ENCODE measurements at places on chromosomes 4 and X. TPM values are rescaled to one million over a fixed set of nuclear protein-coding genes. Genes with fewer than 3 reads are reported as not detected.

Gene MAGEB2
- total RNA-seq: not detected

DNA sequence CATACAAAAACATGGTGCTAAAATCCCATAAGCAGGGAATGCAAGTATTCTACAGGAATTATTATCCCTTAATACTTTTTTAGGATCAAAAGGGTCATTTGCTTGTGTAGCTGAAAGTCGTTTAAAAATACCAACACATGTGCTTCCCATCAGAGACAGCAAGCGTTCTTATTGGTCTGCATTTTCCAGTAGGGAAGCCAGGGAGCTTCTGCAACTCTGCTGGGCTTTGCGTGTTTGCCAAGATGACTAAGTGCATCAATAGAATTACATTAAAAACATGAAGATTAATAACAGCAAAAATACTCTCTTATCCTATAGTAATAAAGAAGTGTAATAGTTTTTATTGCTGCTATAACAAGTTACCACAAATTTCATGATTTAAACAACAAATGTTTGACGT, 111.2 kb downstream of the QDPR start:
- ATAC-seq: no peak

Gene DCAF12L1
- total RNA-seq: 0.29 TPM

Gene CSAG3
- not detected for total RNA-seq

- ATAC-seq: no peak
Observed at GRCh38 chr4:77073106-77073809, 2.5 kb downstream of the CCNI start.

DNA sequence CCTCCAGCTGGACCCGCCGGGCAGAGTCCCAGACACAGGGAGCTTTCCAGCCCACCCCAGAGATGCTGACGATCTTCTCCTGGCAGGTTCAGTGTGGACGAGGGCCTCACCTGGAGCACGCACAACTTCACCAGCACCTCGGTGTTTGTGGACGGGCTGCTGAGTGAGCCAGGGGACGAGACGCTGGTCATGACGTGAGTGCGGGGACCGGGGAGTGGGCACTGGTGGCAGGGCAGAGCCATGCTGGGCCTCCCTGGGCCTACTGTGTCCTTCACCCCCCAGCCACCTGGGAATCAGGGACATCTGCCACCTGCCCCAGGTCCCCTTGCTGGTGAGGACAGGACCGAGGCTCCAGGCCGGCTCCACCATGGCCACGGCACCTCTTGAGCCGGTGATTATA, 235.6 kb downstream of the AFAP1 start:
- no peak for ATAC-seq

DNA sequence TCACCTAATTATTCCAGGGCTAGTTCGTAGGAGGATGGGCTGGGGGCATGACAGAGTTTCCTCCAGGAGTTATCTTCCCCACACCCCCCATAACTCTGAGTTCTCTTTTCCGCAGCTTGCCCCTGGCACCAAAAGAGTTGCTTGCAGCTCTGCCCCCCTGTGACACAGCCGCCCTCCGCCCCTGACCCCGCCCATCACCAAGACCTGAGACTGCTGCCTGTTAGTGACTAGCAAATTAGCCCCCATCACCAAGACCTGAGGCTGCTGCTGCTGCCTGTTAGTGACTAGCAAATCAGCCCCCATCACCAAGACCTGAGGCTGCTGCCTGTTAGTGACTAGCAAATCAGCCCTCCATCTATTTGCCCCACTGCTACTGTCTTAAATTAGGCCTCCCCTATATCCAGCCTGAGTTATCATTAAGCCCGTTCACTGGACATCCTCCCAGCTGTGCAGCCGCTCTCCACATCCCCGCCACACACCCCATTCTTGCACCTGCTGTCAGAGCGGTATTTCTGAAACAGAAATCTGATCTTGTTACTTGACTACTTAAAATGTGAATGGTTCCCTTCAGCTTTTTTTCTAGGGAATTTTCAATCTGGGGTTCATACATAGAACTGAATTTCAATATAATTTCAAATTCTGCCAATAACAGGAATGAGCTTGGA, 1.5 kb upstream of the PAPSS1 start:
- ATAC-seq: no peak

DNA sequence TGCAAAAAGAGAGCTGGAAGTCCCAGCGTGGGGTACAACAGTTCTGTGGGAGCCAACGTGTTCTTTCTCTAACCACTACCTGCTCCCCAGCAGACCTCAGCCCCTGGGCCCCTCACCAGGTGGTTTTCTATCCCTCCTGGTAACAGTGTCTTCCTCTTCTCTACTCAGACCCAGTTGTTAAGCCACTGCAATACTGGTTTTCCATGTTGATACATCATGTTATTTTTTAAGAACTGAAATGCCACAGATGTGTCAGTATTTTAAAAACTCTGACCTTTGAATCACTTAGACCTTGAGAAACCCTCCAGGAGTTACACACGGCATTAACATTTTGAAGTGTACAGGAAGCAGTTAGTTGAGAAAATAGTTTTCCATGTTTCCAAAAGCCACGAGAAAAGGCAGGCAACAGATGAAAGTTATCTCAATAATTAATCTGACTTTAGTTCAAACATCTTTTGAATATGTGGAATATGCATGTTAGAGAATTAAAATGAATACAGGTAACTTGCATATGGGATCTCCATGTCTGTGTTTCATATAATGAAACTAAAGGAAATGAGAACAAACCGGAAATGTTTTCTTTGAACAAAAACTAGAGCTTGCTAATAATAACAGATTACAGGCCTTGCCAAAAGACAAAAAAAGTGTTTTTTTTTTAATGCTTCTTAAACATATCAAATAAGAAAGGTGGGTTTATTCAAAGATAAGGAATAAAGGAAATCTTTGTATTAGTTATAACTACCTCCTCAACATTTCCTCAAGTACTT, 108.8 kb downstream of the ZNF827 start:
- ATAC-seq: no peak

- ATAC-seq: no peak
Observed at GRCh38 chr4:125620066-125620860, 305.5 kb downstream of the FAT4 start.

GRCh38 chrX:66622209-66622608, 16.7 kb downstream of the EDA2R start:
- no peak for ATAC-seq

- ATAC-seq: no peak
Observed at GRCh38 chr4:140736669-140737343, 19.4 kb downstream of the TBC1D9 start.

DNA sequence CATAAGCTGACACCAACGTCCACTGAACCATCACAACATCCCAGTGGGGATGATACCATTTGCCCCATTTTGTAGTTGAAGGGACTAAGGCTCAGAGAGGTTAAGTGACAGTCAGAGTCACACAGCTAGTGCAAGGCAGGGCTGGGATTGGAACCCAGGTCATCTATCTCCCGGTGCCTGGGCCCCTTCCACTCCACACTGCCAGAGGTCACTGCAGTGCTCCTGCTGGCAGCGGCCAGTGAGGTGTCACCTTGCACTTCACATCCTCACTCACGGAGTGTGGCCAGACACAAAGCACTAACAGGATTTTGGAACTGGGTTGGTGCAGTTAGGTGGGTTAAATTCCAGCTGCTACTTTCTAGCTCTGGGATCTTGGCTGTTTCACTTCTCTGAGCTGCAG, 118.7 kb downstream of the ENPP6 start:
- no peak for ATAC-seq

Gene WFS1
- total RNA-seq: 6.4 TPM

Gene CTSO
- total RNA-seq: 1.0 TPM

GRCh38 chrX:153465691-153466380, 4.5 kb downstream of the HAUS7 start:
- ATAC-seq: no peak

Gene BRCC3
- total RNA-seq: 25.1 TPM

- ATAC-seq: no peak
Observed at GRCh38 chr4:184292877-184293276, 75.2 kb upstream of the ENPP6 start.

DNA sequence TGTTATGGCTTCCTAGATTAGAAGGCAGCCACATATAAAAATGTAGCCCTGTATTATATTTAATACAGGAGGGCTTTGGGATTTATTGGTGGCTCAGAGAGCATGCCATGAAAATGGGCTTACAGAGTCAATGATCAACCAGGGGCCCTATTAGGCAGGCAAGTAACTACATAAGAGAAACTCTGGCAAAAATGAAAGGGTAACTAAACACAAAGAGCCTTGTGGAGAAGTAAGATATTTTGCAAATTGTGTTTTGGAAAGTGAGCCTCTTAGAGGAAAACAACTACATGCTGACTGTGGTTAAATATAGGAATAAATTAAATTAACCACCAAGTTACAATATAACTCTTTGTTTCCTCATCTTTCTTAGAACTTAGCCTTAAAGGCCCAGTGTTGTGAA, 5.5 kb downstream of the SAT1 start:
- no peak for ATAC-seq

Gene MSN
- 155 TPM for total RNA-seq

Gene SULT1B1
- total RNA-seq: under 0.01 TPM

- no peak for ATAC-seq
Observed at GRCh38 chr4:63430105-63430504, 979.1 kb downstream of the TECRL start.

All from motor neuron (in vitro differentiated cells).